ENCODE measurements at places on chromosomes 3 and 15.

DNA sequence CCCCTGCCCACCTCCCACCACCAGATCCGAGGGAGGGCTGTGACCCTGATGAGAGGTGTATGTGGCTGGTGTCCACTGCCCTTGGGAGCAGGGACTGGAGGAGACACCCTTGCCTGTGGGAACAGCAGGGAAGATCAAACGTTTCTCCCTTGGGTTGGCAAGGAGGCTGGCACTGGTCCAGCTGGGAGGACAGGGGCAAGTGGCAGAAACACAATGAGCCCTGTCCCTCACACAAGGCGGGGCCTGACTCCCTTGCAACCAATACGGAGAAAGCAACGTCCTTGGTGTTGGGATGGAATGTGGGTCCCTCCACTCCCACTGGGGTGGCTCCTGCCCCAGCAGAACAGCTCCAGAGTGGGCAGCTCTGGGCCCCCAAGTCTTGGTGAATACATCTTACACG, 5.2 kb downstream of the HYAL2 start:
- DNase-seq = no peak

DNA sequence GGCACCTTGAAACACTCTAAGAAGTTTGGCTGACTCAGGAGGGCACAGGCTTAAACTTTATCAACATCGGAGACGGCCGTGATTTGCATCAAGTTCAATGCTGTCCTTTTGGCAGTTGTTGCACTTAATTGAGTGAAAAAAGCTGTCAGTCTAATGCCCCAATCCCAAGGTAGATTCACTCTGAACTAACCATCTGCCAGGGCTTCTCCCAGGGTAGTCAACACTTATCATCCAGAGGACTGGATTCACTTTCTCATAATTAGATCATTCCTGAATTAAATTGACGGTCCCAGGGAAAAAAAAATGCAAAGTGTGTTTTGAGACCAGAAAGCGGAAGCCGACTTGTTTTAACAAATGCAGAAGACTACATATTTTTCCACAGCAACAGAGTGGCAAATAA, 28.5 kb downstream of the RORA start:
- DNase-seq = no peak

DNA sequence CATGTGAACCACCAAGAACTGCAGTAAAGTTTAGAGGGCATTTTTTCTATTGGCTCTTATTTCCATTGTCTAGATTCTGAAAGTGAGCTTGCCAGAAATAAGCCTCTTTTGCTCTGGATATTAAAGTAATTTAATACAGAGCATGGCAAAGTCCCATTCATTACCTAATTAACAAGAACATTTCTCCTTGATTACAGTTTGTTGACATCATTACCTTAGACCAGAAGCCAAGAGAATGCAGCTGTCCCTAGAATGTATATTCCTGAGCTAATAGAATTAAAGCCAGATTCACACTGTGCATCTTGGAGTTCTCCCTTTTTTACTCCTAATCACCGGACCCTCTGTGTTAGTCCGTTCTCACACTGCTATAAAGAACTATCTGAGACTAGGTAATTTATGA, 46.4 kb upstream of the TM4SF4 start:
- no peak for DNase-seq

DNA sequence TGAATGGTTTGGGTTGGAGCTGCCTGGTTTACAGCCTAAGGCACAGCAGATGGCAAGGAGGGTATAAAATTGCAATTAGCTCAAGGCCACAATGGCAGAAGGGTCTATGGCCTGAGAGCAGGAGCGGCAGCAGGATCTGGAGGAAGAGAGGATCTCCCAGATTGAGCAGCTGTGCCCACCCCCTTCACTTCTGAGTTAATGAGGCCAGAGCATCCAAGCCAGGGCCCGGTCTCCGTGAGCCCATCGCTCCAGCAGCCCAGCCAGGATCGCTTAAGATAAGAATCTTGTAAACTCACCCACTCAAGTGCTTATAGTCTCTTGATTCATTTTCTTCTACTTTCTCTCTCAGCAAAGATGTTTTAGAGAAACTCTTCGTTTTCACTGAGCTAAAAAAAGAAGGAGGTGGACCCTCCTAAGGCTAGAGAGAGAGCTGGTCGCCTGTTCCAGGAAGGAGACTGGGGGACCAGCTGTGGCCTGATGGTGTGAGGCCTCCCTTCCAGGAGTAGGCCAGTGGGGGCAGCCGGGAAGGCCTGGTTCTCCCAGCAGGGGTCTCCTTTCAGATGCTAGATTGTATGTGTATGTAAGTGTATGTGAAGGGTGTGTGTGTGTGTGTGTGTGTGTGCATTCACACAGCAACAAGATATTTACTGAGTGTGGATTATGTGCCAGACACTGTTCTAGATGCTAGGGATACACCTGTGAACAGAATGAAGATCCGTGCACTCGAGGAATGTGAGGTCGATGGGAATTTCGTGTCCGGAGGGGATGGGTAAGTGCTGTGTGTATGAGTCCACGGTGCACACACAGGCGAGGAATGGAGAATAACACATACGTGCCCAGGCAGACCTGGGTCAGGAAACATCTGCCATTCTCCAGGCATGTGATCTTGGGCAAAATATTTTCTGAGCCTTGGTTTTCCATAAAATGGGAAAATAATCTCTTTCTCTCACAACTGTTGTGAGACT, 18.6 kb downstream of the MAGEF1 start:
- DNase-seq = no peak

- no peak for DNase-seq
Observed at GRCh38 chr3:24829629-24830229, 335.1 kb upstream of the THRB start.

DNA sequence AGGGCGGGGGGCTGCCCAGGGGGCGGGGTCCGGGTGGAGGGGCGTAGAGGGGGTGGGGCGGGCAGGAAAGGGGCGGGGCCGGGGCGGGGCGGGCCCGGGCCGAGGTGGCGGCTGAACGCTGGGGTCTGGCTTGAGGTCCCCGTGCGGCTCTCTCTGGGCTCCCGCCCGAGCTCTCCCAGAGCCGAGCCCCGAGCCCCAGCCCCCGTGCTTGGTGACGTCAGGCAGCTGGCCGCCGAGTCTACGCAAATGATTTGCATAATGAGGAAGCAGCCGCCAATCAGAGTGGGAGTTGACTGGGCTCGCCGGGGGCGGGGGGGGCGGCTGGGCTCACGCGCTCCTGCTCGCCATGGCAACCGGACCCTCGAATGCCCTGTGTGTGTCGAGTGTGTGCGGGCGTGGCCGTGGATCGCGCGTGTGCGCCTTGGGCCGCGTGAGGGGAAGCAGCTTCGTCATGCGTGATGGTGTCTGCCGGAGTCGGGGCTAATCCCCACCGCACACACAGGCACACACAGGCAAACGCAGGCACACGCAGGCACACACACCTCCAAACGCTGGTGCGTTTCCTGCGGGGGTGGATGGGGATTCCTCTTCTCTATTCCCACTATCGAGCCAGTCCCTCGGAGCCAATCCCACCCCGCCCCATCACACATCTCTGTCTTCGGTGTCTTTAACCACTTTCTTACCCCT, at the start of gene CELF6:
Gene CELF6 (minus strand): TSS at position 173 of the 687 bp plus-strand sequence. CDS start 283 bp downstream, outside the sequence.
- DNase-seq = peak; percentile 76

DNA sequence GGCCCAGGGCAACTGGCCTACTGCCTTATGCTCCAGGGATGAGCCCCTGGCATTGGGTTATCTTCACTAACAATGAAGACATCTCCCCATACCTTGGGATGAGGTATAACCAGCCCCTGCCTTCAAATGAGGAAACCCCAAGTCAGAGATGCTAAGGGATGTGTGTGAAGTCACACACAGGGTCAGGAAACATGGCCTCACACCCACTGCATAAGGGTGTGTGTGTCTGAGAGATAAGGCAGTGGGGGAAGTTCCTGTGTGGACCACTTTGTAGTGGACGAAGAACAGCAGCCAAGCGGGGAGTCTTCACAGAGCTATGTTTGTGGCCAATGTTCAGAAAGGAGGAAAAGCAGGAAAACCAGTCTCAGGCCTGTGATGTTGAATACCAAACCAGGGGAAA, 10.5 kb downstream of the ELP6 start:
- DNase-seq = no peak

DNA sequence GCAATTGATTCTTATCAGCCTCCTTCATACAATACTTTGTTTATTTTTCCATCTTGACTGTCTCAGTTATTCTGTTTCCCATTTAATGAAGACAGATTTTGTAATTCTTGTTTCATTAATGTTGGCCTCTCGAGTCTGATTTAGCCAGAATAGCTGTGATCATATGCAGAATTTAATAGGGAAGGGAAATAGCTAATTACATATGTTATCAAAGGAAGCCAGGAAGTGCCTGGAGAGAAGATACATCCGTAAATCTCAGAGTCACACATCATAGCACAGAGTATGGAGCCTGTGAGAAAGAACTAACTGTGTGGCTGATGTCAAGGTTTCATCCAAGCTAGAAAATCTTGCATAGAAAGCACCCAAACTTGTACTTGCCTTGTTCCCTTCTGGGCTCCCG, 288.9 kb upstream of the SLCO3A1 start:
- DNase-seq = no peak

- DNase-seq = no peak
Observed at GRCh38 chr15:58568157-58568571, 136.4 kb downstream of the LIPC start.

DNA sequence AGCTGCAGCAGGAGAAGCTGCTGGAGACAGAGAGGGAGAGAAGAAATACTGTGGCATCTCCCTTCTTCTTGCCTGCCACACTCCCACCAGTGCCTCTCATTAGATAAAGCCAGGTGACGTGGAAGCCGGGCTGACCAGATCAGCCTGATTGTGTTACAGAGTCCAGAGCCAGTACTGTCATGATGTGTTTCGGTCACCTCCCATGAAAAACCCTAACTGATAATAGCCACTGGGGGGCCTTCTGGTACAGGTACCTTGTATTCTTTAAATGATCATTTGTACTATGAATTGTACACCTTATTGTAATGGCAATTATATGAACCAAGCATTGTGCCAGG, 125.8 kb upstream of the TMEM108 start:
- no peak for DNase-seq

DNA sequence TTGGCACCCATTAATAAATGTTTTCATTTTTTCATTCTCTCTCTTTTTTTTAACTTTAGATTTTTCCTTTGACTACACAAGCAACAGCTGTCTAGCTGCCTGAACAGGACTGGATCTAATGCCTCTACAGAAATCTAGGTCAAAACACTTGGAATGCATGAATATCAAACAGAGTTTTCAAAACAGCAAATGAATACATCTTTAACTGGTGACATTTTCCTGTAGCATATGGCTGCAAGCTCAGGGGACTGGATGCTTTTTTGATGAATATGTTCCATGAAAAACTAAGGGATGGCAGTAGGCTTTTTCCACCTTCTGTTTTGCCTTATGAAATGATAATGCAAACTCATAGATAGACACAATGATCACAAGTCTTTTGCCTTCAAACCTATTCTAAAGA, 661.7 kb downstream of the MCTP2 start:
- no peak for DNase-seq

DNA sequence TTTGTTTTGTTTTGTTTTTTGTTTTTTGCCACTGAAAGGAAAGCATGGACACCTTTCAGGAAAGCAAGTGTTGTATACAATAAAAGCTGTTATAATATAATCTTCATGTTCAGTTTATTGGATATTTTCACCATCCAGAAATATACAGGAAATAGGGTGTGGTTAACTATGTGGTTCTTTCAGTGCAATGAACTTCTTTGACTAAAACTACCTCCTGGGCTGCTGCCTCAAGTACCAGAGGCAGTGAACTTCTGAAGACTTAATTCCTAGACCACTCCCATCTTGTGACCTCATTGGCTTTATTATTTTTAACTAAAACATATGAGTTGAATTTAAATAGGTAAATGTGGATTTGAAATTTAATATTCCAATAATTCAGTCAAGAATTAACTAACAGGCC, 27.1 kb upstream of the TBL1XR1 start:
- DNase-seq = no peak

DNA sequence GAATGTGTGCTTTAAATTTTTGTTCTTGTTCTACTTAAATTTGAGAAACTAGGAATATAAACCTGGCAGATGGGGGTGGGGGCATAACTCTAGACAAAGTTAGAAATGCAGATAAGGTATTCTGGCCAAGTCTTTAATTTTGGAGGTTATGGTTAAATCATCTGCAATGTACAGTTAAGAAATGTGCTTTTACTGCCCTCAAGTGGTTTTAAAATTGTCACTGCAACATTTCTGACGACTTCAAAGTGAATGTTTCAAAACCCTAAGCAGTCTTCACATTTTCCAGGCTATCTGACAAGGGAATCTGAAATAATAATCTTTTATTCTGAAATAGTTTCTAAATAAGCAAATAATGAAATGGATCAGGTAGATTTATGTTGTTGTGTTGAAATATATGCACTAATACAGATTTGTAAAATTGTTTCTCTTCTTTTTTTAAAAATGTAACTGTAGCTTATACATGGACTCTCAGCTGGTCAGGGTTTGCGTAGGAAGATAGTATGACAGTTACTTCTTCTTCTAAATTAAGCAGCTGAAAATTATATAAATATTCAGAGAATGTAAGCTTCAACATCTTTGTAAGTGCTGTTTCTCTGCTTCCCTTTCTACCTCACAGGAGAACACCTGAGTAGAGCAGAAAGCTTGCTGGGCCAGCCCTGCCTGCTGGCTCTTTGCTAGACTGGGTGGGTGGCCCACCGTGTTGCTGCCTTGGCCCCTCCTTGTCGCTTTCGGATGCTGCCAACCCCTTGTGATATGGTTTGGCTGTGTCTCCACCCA, 45.0 kb downstream of the SUCNR1 start:
- peak; percentile 31 for DNase-seq

- DNase-seq = no peak
Observed at GRCh38 chr15:33013827-33014445, 180.6 kb downstream of the FMN1 start.

DNA sequence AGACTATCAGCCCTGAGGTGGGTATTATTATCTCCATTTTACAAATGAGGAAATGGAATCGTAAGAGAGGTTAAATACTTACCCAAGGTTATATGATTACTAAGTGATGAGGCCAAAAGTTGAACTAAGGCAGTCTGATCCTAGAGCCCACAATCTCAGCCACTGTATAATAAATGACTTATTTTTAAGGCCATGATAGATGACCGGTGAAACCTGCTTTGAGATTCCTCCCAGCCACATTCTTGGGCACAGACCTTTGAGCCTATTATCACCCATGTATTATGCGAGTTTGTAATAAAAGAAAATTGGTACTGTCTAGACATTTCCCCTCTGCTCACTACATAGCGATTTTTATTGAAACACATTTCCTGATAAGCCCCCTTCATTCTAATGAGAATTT, 37.4 kb downstream of the POLQ start:
- DNase-seq = no peak

All from T-helper 1 cell (primary cell).